Left renal pelvis (tissue), 4 donors: ENCODE measurements at places on chromosomes 6 and 20.

DNA sequence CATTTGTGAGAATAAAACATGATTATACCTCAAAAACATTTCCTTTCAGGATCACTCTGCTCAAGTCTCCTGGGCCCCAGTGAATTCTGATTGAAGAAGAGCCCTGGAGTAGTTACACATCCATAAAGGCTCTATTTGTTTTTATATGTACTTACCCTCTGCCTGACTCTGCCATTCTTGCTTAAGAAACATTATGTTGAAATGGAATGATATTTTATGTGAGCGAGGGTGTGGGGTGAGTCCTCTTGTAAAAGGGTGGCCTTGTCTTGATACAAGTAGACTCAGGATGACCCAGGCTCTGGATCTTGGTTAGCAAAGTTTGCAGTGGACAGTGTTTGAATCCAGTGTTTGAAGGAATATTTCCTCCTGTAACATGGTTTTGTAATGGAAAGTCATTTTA, 215.4 kb upstream of the PREP start:
- no peak for DNase-seq

DNA sequence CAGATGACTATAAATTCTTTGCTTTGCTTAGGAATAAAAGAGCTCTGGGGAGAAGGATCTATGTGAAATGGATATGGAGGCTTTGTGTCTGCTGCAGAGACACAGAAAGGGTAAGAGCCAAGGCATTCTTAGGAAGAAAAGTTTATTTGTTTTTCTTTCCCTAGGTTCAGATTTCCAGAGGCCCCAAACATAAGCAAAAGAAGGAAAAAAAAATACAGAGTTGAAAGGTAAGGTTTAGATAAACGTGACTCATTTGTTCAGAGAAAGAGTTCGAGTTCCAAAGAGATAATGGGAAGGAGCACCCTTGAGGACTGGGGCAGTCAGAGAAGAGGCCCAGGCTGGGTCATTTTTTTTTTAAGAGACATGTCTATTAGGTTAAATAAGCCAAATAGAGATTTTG, 27.4 kb upstream of the BMP5 start:
- no peak for DNase-seq

DNA sequence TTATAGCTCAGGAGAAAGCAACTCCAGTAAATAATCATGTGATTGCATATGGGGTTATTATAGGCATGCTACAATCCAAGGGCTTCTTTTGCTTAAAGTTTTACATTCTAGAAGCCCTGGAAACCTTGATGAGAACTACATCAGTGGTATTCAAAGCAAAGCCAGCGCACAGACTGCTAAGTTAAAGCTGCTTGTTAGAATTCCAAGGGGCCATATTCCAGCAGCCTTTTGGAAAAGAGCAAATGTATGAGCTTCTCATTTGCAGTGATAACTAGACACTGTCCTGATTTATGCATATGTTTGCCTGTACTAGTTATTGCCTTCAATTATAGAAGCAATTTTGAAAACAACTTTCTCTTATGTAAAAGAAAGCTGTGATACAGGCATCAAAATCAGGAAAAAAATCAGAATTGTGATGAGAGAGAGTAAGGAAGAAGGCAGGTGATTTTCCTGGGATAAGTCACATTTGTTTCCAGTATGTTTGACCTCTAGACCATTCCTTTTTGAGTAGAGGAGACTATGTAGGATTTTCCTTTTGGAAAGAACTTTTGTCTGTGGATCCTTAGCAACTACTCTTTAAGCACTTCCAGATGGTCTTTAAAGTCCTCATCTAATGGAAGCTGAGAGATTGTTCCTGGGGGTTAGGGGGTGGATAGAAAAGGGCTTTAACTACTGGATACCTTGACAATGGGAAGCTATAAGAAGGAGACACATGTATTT, 159.2 kb downstream of the PLCB4 start:
- no peak for DNase-seq

GRCh38 chr6:163866192-163866591, 451.7 kb downstream of the QKI start:
- DNase-seq, result no peak

DNA sequence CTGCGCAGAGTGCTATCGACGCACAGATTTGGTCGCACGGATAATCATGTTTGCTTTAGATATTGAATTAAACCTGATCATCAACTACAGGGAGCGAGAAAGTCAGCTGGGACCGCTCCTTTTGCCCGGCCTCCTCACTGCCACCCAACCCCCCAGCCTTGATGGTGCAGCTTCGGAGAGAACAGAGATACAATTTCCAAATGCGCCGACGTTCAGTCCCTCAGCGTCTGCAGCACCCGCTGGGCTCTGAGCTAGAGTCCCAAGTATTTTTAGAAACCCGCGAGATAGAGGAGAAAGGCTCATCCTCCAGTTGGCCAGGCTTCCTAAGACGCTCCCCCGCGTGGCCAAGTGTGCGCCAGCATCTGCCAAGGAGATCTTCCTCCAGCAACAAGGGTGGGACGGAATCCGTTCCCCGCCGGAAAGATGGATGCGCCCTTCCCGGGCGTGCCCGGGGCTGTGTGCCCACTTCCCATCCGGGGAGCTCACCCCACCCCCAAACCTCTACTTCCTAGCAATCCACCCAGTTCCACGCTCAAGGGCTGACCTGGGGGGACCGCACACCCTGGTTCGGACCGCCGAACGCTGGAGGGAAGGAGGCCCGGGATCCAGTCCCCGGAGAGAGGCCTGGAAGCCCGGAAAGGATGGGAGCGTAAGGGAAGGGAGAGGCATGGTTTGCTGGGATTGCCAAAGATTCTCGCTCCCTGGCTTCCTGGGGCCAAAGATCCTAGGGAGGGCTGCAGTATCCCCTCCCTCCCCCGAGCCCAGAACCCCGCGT, 4.1 kb downstream of the NKX2-2 start:
- DNase-seq, result no peak
